AG09309 (cell line): ENCODE measurements at places on chromosomes 3 and 15.

DNA sequence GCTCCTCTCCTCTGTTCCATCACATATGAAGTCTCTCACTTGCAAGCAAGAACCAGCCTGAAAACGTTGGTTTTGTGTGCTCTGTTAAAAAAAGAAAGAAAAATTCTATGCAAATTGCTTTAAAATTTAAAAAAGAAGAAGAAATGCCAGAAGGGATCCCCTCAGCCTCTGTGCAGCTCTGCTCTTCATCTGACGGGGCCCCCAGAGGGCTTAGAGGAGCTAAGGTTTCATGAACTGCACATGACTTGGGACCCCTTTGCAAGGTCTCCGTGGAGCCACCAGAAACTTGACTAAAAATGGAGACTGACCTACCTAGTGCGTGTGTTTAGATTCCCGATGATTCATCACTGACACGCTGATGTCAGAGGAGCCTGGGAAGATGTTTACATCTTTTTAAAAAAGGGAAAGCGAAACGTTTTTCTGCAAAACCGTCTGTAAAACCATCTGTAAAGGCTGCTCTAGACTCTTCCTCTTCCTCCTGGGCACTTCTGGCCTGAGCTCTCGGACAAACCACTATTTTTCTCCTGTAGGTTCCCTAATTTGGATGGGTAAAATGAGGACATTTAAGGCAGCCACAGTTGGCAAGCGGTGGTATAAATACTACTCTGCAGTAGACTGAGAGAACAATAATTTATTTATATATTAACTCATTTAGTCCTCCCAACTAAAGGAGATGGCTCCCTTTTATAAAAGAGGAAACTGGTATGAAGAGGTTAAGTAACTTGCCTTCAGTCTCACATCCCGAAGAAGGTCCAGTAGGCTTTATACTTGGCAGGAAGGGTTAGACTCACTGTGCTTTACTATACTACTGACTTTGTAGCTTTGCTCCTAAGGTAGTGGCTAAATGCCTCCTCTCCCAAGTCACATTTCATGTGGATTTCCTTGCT, 67.2 kb upstream of the POLG start:
- DNase-seq: no peak

GRCh38 chr3:160194438-160194837, 30.8 kb upstream of the C3orf80 start:
- DNase-seq: no peak

- no peak for DNase-seq
Observed at GRCh38 chr3:136146981-136147729, 49.0 kb downstream of the MSL2 start.

- no peak for DNase-seq
Observed at GRCh38 chr15:40471105-40471807, 472 bp downstream of the CHST14 start.

- no peak for DNase-seq
Observed at GRCh38 chr3:73753985-73754384, 129.2 kb upstream of the PDZRN3 start.
